ENCODE measurements at places on chromosomes 11 and 22. TPM values are rescaled to one million over a fixed set of nuclear protein-coding genes. Genes with fewer than 3 reads are reported as not detected.

GRCh38 chr11:43504316-43504950, 145.7 kb downstream of the TTC17 start:
- peak; percentile 44 for DNase-seq
- no peaks in the 10 kb centered on the region for H3K36me3 ChIP-seq
- no peak overlapping the region for H3K27ac ChIP-seq
- no peak overlapping the region for H3K4me3 ChIP-seq
- peaks cover 10% of the 10 kb centered on the region for H3K27me3 ChIP-seq

GRCh38 chr22:43749473-43749872, 62.6 kb downstream of the EFCAB6 start:
- no peaks in the 10 kb centered on the region for H3K36me3 ChIP-seq
- no peaks in the 10 kb centered on the region for H3K27me3 ChIP-seq
- H3K4me3 ChIP-seq = no peak overlapping the region
- H3K27ac ChIP-seq = no peak overlapping the region

The MEI1 gene
- total RNA-seq = 0.16 TPM

DNA sequence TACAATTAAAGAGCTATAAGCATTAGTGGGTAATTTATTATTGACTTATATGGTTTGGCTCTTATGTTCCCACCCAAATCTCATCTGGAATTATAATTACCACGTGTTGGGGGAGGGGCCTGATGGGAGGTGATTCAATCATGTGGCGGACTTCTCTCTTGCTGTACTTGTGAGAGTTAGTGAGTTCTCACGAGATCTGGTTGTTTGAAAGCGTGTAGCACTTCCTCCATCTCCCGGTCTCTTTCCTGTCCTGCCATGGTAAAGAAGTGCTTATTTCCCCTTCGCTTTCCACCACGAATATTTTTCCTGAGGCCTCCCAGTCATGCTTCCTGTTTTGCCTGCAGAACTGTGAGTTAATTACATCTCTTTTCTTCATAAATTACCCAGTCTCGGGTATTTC, 28.1 kb upstream of the CHORDC1 start:
- no peaks in the 10 kb centered on the region for H3K36me3 ChIP-seq
- DNase-seq = no peak
- H3K27ac ChIP-seq = no peak overlapping the region
- no peaks in the 10 kb centered on the region for H3K27me3 ChIP-seq

DNA sequence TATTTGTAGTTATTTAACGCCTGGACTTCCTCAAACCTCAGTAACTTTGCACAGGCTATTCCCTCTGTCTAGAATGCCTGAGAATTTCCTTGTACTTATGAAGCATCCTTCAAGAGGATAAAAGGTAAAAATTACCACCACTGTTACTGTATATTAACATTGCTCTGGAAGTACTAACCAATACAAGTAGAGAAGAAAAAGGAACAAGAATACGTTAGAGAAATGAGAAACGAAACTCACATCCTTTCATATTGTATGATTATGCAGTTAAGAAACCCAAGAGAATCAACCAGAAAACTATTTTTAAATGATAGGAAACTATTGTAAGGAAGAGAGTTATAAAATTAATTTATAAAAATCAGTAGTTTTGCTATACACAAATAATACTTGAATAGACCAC, 48.2 kb upstream of the OR5P2 start:
- H3K4me3 ChIP-seq = no peak overlapping the region
- H3K4me1 ChIP-seq = peaks cover 19% of the 10 kb centered on the region
- no peak for DNase-seq
- no peak overlapping the region for H3K27ac ChIP-seq
- no peaks in the 10 kb centered on the region for H3K27me3 ChIP-seq
- no peaks in the 10 kb centered on the region for H3K36me3 ChIP-seq

GRCh38 chr11:7160814-7161489, 72.2 kb downstream of the RBMXL2 start:
- H3K36me3 ChIP-seq = no peaks in the 10 kb centered on the region
- DNase-seq = no peak
- no peak overlapping the region for H3K4me3 ChIP-seq
- peaks cover 3% of the 10 kb centered on the region for H3K27me3 ChIP-seq
- no peak overlapping the region for H3K27ac ChIP-seq

- H3K27me3 ChIP-seq = no peaks in the 10 kb centered on the region
- peaks cover 28% of the 10 kb centered on the region for H3K4me1 ChIP-seq
- DNase-seq = no peak
- H3K36me3 ChIP-seq = peaks cover 4% of the 10 kb centered on the region
- H3K4me3 ChIP-seq = peak overlapping the region; percentile 4
These were observed 2.8 kb downstream of the POLR3H start for GRCh38 chr22:41541484-41541883.

DNA sequence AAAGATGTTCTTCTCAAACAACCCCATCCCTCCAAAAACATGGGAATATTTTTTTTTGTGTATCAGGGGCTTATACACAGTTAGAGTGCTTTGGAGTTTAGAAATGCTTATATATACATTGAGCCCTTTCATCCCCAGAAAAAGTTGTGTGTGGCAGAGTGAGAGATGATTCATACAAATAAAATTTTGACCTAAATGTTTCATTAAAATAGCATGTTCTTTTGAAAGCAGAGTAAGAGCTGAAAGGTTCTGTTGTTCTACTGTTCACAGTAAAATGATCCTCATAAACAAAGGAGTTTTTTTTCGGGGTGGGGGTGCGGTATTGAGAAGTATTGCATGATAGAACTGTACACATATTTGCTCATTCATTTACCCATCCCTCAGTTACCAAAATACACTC, 512.4 kb downstream of the DLG2 start:
- H3K27ac ChIP-seq = no peak overlapping the region
- DNase-seq = no peak
- H3K4me3 ChIP-seq = no peak overlapping the region
- H3K27me3 ChIP-seq = no peaks in the 10 kb centered on the region

- H3K4me3 ChIP-seq = no peak overlapping the region
- H3K4me1 ChIP-seq = no peaks in the 10 kb centered on the region
- peak; percentile 47 for DNase-seq
- no peaks in the 10 kb centered on the region for H3K27me3 ChIP-seq
- H3K36me3 ChIP-seq = no peaks in the 10 kb centered on the region
These were observed 18.7 kb upstream of the JHY start for GRCh38 chr11:122863704-122864326.

GRCh38 chr22:37167176-37167980, 17.7 kb upstream of the IL2RB start:
- H3K27me3 ChIP-seq = peaks cover 7% of the 10 kb centered on the region
- DNase-seq = peak; percentile 8
- no peak overlapping the region for H3K27ac ChIP-seq
- no peaks in the 10 kb centered on the region for H3K36me3 ChIP-seq
- H3K4me3 ChIP-seq = no peak overlapping the region
- H3K4me1 ChIP-seq = peaks cover 22% of the 10 kb centered on the region

The FOLH1 gene
- total RNA-seq = not detected

The ME3 gene
- 1.2 TPM for total RNA-seq

The LRRC55 gene
- 0.79 TPM for total RNA-seq

DNA sequence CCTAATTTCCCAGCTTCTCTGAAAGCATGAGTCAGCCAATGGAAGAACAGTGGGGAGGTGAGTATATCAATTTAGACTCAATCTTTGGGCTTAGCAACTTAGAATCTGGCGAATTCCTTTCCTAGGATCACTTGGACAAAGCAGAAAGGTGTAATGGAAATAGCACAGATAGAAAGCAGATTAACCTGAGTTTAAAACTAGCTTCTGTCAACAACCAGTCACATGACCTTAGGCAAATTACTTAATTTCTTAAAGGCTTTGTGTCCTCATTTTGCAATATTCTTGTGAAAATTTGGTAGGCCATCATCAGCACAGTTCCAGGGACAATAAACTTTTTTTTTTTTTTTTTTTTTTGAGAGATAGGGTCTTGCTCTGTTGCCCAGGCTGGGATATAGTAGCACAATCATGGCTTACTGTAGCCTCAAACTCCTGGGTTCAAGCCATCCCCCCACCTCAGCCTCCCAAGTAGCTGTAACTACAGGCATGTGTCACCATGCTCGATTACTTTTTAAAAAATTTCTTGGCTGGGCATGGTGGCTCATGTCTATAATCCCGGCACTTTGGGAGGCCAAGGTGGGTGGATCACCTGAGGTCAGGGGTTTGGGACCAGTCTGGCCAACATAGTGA, 40.8 kb upstream of the PCF11 start:
- no peak overlapping the region for H3K27ac ChIP-seq
- DNase-seq = no peak
- no peaks in the 10 kb centered on the region for H3K27me3 ChIP-seq
- H3K36me3 ChIP-seq = no peaks in the 10 kb centered on the region
- H3K4me1 ChIP-seq = no peaks in the 10 kb centered on the region
- no peak overlapping the region for H3K4me3 ChIP-seq

DNA sequence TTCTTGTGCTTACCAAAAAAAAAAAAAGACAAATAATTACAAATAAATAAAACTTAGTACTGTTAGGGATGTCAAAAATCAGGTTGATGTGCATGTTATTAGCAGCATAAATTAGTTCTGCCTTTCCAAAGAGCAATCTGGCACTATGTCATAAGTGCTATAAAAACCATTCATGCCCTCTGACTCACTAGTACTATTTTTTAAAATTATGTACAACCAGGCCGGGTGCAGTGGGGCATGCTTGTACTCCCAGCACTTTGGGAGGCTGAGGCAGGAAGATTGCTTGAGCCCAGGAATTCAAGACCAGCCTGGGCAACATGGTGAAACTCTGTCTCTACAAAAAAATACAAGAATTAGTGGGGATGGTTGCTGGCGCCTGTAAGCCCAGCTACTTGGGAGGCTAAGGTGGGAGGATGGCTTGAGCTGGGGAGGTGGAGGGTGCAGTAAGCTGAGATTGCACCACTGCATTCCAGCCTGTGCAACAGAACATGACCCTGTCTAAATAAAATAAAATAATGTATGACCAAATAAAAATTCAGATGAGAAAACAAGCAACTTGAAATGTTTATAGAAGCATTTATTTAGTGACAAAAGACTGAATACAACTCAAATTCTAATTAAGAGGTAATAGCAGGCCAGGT, 25.3 kb downstream of the UEVLD start:
- no peaks in the 10 kb centered on the region for H3K27me3 ChIP-seq
- no peak overlapping the region for H3K4me3 ChIP-seq
- H3K36me3 ChIP-seq = no peaks in the 10 kb centered on the region
- no peak for DNase-seq
- H3K27ac ChIP-seq = 0 out of 2 replicates have a peak overlapping the region, but pooled peaks have one; percentile 15

The TSGA10IP gene
- 4.1 TPM for total RNA-seq

DNA sequence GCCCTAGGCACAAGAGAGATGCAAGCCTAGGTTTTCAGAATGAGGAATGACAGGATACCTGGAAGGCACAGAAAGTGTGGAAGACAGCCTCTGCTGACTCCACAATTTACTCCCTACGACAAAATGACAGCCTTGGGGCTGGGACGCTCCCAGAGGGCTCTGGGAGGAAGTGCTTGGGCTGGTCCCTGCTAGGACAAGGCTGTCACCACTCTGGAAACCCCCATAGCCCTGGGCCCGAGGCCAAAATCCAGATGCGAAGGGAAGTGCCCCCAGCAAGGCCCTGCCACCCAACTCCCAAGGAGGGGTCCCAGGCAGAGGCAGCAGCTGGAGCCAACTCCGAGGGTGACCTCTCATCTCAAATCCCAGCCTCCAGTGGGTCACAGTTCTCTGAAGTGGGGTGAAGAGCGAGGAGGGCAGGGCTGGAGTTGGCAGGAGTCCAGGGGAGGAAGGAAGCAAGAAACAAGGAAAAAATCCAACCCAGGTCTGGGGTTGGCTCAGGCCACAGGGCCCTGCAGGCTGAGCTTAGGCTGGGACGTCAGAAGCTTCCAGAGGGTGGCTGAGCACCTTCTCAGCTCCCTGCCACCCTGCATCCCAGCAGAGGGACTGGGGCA, 6.3 kb upstream of the CDC42EP2 start:
- H3K27me3 ChIP-seq = peaks cover 45% of the 10 kb centered on the region
- peaks cover 5% of the 10 kb centered on the region for H3K4me1 ChIP-seq
- peaks cover 9% of the 10 kb centered on the region for H3K36me3 ChIP-seq
- no peak overlapping the region for H3K4me3 ChIP-seq
- no peak for DNase-seq
- H3K27ac ChIP-seq = no peak overlapping the region

DNA sequence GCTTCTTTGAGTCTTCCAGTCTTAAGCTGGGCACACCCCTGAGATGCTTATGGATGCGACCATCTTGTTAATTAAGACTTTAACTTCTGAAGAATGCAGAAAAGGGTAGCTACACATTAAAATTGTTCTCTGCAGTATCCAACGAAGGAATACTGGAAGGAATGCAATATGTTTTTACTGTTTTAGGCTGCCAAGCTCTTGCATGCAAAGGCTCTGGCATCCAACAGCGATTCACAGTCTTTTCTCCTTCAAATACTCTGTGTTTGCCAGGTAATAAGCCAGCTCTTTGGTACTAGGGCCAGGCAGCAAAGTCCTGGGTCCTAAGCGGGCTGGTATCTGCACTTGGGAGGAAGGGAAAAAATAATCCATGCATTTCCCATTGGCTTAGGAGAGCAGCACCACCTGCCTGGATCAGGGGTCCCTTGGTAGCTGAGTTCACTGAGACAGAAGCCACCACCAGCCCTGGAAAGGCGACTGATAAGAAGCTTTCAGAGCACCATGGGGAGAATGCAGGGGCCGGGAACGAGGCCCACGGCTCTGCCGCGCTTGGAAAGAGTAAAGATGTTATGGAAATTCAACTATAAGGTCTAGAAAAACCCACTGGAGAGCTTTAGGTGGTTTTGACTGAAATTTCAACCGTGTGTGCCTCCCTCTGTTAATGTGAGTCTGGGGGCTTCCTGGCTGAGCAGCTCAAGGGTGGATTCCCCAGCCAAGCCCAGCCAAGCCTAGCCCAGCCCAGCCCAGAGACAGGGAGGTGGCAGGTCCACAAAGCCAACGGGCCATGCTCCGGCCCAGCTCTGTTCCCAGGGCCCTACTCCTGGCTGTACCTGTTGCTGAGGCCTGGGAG, 67.0 kb upstream of the CCND1 start:
- DNase-seq = no peak
- H3K4me1 ChIP-seq = no peaks in the 10 kb centered on the region
- H3K36me3 ChIP-seq = no peaks in the 10 kb centered on the region

The CARD10 gene
- 17.5 TPM for total RNA-seq

The FGF4 gene
- 3.3 TPM for total RNA-seq

DNA sequence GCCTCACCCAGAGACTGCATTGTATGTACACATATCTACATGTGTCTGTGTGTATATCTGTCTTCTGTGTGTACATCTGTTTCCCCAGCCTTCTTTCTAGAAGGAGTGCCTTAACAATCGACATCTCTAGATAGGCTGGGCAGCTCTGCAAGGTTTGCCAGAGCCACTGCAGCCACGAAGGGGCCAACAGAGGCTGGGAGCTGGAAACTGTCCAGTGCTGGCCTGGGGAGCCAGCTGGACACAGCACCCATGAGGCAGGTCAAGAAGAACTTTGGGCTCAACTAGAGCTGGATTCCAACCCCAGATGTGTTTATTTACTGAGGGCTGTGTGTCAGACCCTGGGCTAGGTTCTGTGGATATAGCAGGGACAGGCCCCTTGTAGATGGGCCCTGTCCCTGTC, 3.3 kb downstream of the SGSM1 start:
- H3K4me3 ChIP-seq = no peak overlapping the region
- H3K27me3 ChIP-seq = no peaks in the 10 kb centered on the region
- peaks cover 13% of the 10 kb centered on the region for H3K4me1 ChIP-seq
- H3K36me3 ChIP-seq = peaks cover 3% of the 10 kb centered on the region
- H3K27ac ChIP-seq = no peak overlapping the region
